ENCODE measurements at places on chromosomes 3 and 15.

DNA sequence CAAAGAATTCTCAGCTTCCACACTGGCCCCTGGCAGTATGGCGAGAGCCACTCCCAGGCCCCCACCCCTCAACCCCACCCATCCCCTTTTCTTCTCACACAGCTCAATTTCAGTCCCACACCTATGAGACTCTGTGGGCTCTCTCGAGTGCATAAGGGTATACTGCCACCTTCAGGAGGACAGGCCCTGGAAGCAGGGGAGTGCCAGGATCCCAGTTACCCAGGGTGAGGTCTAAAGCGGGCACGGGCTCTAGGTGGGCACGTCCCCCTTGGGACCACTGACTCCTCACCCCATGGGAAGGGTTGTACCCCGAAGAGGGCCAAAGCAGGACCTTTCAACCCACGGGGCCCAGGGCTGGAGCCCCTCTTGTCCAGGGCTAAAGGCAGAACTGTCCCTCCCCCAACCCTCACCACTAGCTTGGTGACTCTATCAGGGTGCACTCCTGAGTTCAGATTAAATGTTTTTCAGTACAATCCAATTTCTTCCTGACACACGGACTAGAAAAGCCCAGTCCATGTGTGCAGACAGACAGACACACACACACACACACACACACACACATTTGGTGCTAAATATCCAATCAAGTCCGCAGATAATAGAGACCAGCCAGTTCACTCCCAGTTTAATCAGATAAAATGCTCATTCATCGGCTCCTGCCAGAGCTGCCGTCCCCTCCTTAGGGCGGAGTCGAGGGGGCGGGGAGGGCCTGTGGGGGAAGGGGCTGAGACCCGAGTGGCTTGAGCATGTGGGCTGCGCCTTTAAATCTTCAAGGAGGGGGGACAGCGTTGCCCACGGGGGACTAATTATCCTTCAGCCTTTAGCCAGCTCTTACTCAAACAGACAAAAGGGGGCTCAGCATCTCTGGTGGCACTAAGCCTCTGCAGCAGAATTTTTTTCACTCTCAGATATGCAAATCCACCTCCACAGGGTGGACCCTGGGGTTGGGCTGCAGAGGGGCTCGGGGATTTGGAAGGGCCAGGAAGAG, 59.3 kb downstream of the CYP11A1 start:
- peak; percentile 17 for DNase-seq

GRCh38 chr15:56244811-56245576, 1.3 kb upstream of the RFX7 start:
- DNase-seq = no peak

DNA sequence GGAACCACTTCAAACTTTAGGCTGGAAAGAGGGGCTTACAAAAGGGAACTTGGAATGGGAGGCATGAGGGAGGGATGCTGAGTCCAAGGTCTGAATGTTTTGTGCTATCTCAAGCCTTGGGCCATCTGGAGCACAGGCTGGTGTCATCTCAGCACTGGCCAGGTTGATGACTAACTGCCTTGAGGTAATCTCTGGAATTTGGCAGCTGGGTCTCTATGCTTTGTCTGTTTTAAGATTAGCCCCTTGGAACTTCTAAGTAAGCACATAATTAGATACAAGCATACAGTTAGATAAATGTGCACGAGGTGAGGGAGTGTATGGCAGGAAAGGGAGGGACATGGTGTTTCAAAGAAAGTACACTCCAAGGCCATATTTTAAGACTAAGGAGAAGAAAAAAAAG, 252.4 kb upstream of the CCDC54 start:
- no peak for DNase-seq

GRCh38 chr15:88083811-88084760, 172.5 kb downstream of the NTRK3 start:
- DNase-seq = no peak
